ENCODE measurements at places on chromosomes 1 and 21.

DNA sequence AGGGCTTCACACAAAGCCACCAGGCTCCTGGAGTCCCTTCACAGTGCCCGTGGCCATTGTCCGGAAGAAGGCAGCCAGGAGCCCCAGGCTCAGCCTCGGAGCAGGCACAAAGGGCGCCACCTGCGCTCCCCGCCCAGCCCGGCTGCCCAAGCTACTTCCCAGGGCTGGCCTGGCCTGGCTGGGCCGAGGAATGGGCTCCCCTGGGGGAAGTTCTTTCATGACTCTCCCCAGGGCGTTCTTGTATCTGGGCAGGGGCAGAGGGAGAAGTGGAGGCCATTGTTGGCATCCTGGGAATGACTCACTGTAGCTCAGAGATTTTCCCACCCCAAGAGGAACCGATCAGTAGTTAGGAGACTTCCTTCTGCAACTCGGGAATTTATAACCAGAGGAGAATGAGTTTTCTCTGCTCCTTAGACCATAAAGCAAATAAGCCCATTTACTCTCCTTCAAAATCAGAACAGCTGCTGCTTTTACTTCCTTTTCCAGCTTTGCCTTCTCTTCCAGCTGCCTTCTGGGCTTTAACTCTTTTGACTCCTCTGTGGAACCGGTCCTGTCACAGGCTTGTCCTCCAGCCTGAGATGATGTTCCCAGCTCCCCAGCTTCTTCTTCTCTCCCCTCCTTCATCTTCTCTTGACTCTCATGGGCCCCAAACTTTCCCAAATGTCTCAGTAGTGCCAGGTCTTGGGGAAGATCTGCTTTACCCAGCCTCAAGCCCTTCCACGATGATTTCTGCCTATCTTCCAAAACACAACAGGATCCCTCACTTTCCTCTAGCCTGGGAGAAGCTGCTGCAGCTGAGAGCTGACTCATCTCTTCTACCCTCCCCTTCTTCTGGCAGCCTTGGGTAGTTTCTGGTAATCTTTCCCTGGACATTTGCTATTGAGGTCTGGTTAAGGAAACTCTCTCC lies 118.7 kb upstream of the CD34 start:
- DNase-seq: no peak

DNA sequence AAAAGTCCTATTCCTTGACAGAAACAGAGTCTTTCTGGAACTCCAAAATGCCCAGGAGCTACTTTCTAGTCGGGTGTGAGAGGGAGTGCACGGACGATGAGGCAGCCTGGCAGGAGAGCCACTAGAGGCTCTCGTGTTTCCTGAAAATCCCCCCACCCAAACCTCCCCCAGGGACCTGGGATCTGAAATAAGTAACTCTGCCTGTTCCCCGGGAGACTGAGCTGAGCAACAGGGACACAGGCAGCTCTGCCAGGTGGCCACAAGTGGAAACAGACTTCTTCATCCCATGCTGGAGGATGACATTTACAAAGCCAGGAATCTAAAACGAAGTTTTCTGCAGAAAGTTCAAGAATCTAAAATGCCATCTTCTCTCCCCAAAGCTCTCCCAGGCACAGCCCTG lies 77.1 kb downstream of the ITPKB start:
- DNase-seq: no peak

GRCh38 chr1:39174390-39175081 lies 30.0 kb upstream of the MACF1 start:
- DNase-seq: no peak

DNA sequence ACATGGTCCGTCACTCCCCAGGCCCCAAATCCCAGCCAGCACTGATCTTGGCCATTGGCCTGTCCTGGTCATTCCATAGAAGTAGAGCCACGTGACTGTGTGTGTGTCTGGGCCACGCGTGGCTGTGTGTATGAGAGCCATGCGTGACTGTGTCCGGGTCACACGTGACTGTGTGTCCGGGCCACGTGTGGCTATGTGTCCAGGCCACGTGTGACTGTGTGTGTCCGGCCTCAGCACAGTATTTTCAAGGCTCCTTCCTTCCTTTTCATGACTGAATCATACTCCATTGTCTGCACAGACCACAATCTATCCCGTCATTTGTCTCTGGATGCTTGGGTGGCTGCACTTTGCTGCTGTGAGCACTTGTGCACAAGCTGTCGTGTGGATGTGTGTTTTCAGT lies 67.4 kb downstream of the SKI start:
- DNase-seq: no peak

GRCh38 chr21:44297525-44298290 lies 2.1 kb upstream of the PFKL start:
- peak; percentile 89 for DNase-seq

- DNase-seq: no peak
These were observed 8.2 kb downstream of the SLC19A1 start for GRCh38 chr21:45533846-45534635.

DNA sequence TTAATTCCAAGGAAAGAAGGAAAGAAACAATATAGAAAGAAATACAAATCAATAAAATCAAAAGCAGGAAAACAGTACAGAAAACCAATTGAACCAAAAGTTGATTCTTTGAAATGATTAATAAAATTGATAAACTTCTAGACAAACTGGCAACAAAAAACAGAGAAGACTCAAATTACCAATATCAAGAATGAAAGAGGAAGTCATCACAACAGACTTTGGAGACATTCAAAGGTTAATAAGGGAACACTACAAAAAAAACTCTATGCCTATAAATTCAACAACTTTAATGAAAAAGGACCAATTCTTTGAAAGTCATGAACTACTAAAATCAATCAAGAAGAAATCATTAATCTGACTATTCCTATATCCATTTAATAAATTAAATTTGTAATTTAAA lies 329.3 kb upstream of the NR5A2 start:
- DNase-seq: no peak

DNA sequence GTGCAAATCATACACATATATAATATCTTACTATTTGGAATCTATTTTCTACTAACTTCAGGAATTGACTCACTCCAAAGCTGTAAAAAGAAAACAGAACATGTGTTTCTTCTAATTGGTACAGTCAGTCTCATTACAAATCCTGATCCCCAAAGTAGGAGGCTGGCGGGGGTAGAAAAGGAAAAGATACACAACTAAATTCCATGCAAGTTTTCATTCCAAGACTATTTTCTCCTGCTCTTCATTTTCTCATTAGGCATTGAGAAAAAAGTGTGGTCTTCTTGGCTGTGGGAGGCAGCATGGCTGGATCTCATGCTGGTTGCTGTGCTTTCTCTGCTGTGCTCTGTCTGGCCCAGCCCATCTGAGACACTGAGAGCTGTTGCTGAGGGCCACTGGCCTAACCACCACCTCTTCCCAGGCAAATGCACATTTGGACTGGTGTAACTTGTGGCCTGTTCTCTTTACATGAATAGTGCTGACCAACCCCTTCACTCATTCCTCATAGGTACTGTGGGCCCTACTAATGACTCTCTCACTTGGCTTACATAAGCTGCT lies 1107.5 kb upstream of the B3GALT2 start:
- DNase-seq: no peak

- no peak for DNase-seq
These were observed 2.0 kb upstream of the MARCKSL1 start for GRCh38 chr1:32337855-32338636.

DNA sequence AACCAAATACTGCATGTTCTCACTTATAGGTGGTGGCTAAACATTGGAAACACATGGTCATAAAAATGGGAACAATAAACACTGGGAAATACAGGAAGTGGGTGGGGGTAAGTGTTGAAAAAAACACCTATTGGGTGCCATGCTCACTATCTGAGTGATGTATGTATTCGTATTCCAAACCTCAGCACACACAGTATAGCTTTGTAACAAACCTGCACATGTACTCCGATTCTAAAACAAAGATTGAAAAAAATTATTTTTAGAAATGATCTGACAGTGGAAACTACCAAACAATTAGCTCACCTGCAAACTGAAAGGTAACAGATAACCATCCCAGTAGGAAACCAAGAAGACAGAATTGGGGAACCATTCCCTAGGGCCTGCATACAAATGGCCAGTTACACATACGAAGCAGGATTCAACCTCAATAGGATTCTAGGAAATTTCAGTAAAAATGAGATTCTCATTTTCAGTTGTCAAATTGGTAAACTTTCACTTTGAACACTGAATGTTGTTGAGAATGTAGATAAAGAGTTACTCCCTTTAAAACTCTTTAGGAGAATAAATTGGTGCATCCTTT lies 88.1 kb upstream of the LRRC8D start:
- no peak for DNase-seq

GRCh38 chr1:207752456-207752998 lies 673 bp downstream of the CD46 start:
- DNase-seq: no peak

DNA sequence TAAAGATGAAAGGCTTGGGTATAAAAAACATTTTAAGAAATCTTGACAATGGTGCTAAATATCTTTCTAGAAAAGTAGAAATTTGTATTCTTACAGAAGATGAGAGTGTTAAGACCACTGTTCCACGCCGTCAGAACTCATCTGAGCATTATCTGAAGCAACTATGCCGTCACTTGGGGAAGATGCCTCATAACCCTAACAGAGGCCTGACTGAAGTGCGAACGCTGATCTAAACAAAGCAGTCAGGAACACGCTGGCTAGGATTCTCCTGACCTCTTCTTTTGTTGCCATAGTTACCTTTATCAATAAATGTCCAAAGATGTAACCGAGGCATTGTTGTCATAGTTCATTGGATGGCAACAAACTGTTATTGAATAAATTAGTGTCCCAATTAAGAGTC lies 612.4 kb downstream of the LTN1 start:
- DNase-seq: no peak

GRCh38 chr1:245108246-245108645 lies 46.5 kb upstream of the KIF26B start:
- no peak for DNase-seq

GRCh38 chr1:206729507-206729906 lies 41.1 kb upstream of the IL19 start:
- no peak for DNase-seq

DNA sequence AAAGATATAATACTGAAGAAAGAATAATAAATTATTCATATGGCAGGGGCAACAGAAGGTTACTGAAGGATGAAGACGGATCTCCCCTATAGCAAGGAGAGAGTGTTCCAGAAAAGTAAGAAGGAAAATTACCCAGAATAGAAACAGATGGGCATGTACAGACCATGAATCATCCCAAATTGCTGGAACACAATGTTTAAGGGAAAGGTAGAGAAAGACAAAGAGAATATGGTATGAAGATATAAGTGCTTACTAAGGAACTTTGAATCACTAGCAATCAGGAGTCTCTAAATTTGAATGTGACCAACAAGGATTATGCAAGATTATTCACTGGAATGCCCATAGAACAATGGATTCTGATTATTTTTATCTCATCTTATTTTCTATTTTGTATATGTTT lies 375.4 kb downstream of the COL11A1 start:
- DNase-seq: no peak

GRCh38 chr1:162605225-162605927 lies 26.9 kb upstream of the DDR2 start:
- DNase-seq: no peak
